Testis (tissue), 5 donors: ENCODE measurements at places on chromosomes 12 and 14. TPM values are rescaled to one million over a fixed set of nuclear protein-coding genes. Genes with fewer than 3 reads are reported as not detected.

Gene STAC3
- 5.0 TPM for total RNA-seq

Gene P2RX4
- 36.0 TPM for total RNA-seq

- no peak overlapping the region for H3K27ac ChIP-seq
- no peaks in the 10 kb centered on the region for H3K36me3 ChIP-seq
- DNase-seq: peak; percentile 41
- no peak overlapping the region for H3K4me3 ChIP-seq
Measured at GRCh38 chr12:116515684-116516083, 43.5 kb upstream of the MAP1LC3B2 start.

Gene RERGL
- 0.50 TPM for total RNA-seq

- H3K27ac ChIP-seq: no peak overlapping the region
- no peaks in the 10 kb centered on the region for H3K27me3 ChIP-seq
- H3K36me3 ChIP-seq: no peaks in the 10 kb centered on the region
- peaks cover 8% of the 10 kb centered on the region for H3K4me1 ChIP-seq
- DNase-seq: no peak
Measured at GRCh38 chr14:67602995-67603545, 3.0 kb upstream of the PIGH start.
